Thoracic aorta (tissue), 2 donors: ENCODE measurements at places on chromosomes 1 and 21.

DNA sequence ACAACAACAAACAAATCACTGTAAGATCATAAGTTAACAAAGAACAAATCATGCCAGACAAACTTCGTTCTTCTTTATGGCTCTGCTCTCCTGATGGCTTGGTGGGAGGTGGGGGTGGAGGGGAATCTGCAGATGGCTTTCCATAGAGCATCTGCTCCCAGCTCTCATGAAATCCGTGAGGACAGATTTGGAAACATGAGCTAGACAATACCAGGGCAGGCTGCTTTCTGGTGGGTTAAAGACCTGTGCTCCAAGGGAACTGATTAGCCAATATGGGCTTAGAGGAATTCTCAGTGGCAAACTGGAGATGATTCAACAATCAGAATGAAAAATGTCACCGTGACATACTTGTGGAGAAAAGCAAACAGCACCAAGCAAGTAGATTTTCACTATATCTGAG, 69.4 kb upstream of the TLR5 start:
- no peak for DNase-seq

GRCh38 chr1:35507947-35508346, 49.3 kb downstream of the KIAA0319L start:
- DNase-seq, result no peak

- no peak for DNase-seq
Measured at GRCh38 chr1:16149702-16150488, 6.0 kb downstream of the EPHA2 start.

- no peak for DNase-seq
Measured at GRCh38 chr1:219837994-219838294, 90.4 kb downstream of the SLC30A10 start.

DNA sequence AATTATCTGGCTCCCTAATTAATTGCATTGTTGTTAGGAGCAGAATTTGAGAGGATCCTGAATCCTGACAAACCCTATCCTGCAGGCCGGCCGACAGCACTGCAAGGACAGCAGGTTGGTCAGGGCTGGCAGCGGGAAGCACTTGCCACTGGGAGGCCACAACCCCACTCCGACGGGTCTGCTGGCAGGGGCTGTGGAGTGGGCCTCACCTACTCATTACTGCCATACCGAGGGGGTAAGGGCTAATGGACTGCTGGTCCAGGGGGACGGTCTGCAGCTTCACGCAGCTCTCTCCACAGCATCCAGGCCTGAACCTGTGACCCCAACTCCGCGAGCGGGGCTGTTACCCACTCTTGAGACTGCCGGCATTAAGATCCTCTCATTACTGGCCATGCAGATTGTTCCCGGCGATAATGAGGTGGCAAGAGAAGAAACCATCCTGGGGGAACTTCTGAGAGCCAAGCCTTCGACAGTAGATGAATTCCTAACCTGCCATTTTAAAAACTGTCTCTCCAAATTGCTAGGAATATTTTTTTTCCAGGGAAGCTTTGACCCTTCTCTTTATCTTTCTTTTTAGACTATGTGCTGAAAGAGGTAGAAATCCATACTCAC, 501.3 kb downstream of the OMA1 start:
- DNase-seq, result no peak

- no peak for DNase-seq
Measured at GRCh38 chr21:46357335-46357604, 33.3 kb downstream of the PCNT start.

DNA sequence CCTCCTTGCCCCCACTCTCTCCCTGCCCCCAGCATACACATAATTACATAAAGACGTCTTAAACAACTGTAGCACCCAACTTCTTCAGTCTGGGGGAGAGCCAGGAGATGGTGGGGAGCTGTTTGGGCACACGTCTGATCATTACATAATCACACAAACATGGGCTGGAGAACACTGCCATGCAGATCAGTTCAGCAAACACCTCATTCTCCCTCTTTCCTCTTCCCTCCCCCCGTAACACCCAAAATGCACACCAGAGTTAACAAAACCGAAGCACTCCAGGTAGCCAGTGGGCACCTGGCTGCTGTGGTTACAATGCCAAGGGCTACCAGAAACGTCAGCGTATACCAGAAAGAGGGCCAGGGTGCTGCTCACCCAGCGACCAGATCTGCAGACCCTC, 1.6 kb downstream of the HIVEP3 start:
- no peak for DNase-seq

DNA sequence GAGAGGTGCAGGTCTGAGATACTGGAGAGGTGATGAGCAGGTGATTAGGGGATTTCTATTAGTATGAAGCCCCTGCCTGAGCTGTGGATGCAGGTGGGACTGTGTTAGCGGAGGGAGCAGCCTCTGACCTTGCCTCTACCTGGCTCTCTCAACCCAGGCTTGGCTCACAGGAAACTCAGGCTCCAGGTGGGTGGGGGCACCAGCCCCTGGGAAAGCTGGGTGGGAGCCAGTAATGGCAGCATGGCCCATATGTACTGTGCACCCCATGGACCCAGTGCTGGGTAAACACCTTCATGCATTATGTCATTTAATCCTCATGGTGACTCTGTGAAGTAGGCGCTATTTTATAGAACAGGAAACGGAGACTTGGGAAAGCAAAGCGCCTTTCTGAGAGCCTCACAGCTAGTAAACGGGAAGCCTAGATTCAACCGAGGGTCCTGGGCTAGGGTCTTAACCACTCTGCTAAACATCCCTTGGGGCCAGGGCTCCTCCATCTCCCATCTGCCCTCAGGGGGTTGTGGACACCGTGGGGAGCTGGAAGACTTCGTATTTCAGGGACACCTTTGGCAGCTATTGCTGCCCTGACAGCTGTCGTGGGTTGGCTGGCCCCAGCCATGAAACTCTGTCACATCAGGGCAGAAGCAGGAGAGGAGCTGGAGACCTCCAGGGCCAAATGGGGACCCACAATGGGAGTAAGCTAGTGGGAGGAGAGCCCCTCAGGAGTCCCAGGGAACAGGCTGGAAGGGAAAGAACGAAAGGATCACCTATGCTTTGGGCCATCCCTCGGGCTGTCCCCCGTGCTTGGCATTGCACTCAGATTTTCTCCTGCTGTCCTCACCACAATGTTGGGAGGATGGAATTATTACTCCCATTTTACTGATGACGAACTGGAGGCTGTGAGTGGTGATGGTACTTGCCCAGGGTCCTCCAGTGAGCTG, 59.6 kb upstream of the CSF3R start:
- DNase-seq, result no peak

DNA sequence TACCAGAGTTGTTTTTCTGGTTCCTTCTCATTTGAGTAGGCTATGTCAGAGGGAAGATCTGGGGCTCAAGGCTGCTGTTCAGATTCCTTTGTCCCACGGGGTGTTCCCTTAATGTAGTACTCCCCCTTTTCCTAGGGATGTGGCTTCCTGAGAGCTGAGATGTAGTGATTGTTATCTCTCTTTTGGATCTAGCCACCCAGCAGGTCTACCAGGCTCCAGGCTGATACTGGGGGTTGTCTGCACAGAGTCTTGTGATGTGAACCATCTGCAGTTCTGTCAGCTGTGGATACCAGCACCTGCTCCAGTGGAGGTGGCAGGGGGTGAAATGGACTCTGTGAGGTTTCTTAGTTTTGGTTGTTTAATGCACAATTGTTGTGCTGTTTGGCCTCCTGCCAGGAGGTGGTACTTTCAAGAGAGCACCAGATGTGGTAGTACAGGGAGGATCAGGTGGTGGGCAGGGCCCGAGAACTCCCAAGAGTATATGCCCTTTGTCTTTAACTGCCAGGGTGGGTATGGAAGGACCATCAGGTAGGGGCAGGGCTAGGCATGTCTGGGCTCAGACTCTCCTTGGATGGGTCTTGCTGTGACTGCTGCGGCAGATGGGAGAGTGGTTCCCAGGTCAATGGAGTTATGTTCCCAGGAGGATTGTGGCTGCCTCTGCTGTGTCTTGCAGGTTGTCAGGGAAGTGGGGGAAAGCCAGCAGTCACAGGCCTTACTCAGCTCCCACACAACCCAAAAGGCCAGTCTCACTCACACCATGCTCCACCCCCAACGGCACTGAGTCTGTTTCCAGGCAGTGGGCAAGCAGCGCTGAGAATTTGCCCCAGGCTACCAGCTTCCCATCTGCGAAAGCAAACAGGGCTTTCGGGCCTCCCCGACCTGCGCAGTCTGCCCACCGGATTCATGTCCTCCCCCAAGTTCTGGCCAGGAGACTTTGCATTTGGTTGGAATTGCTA, 64.2 kb downstream of the SERINC2 start:
- no peak for DNase-seq

DNA sequence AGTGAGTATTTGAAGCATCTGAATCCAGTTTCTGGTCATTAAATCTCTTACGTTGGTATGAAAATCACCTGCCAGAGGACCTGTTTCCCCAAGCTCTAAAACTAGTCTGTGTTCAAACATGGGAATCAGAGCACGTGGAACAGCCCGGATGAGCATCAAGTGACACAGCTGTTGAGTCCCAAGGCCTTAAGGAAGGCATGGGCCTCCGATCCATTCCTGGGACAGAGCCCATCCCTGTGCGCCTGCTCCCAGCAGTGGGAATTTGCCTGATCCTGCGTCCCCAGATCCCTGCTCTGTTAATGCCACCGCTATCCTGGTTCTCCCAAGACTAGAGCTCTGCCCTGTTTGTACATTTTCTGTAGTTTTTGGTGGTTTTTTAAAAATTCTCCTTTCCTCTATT, 68.4 kb upstream of the FBXO28 start:
- no peak for DNase-seq

DNA sequence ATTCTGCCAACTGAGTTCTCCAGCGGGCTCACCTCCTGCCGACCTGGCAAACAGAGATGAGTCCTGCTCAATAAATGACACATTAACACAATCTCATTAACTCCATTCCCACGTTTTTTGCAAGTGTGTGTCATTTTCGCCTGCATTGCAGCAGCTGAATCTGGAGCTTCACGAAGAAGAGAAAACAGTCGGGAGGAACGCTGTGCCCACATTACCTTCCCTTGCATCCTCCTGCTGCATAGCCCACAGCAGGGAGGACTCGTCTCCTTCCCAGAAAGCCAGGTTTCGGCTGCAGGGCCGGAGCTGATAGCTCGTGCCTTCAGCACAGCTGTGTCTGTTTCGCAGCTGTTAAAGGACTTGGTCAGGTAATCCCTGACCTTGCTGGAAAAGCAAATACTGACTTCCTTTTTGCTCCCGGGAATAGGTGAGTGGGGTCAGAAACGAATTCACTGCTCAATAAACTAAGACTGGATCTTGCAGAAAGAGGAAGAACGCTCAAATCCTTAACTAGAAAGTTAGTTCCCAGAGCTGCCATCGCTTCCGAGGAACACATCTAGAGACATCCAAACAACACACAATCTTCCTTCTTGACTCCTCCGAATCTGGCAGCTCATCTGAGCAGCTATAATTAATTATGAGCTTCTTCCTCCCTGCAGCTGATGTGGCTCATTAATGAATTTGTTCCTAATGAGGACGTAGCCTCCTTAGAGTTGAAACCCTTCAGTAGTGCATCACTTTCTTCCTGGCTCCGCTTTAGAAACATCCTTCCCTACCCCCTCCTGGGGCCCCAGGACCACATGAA, 33.0 kb downstream of the KANK4 start:
- DNase-seq, result no peak

GRCh38 chr1:116286541-116286971, 86.5 kb upstream of the ATP1A1 start:
- no peak for DNase-seq

DNA sequence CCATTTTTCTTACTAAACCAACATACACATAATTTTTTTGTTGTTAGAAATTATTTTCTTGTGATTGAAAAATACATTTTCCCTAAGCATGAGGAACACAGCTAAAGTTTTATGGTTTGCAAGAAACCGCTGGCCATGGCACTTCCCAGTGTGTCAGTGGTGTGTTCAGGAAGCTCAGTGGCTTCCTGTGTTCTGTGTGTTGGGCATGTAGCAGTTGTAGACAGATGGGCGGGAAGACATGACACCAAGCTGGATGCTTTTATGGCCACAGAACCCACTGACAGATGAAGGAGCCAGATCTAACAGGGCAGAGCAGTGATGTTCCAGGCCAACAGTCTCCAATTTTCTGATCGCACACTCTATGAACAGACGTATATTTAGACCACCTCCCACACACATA, 119.8 kb downstream of the GALNT2 start:
- no peak for DNase-seq

GRCh38 chr1:3380469-3380868, 74.0 kb upstream of the ARHGEF16 start:
- DNase-seq, result no peak

- DNase-seq, result no peak
Measured at GRCh38 chr1:177411381-177411780, 240.6 kb downstream of the BRINP2 start.

DNA sequence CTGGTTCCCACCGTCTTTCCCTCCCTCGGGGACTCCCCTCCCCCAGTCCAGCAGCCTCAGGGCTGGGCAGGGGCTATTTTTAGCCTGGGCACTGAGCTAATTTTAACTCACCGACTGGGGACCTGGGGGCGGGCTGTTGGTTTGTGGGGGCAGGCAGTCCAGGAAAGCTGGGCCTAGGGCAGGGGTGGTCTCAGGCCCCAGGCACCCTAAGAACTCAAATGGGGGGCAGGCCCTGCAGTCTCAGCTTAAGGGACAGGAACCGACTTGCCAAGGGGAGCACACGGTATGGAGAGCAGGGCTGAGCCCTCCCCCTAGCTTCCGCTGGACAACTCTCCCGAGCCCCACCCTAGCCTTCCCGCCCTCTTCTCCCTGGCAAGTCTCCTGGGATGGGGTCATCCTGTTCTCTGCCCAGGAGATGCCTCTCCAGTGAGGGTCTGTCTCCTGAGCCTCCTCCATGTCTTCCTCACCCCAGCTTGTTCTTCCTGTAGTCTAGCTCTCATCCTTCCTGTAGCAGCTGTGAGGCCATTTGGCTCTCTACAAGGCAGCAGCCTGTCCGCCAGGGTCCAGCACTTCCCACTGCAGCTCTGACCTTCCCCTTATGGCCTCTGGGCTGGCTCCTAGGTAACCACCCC, 10.1 kb downstream of the MEF2D start:
- DNase-seq, result no peak

DNA sequence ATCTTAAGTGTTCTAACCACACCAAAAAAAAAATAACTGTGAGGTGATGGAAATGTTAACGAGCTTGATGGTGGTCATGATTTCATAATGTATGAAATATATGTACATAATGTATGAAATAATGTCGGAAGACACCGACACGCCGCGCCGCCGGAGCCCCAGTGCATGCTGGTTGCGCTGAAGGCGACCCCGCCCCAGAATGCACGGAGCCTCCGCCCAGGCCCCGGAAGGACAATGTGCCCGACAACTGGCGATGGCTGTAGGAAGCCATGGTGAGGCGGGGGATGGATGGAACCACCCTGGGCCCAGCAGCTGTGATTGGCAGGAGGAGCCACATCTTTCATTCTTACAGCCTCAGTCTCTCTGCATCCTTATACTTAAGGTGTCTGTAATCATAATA, 7.4 kb downstream of the OR2T10 start:
- DNase-seq, result no peak
